ENCODE measurements at places on chromosomes 13 and 19.

DNA sequence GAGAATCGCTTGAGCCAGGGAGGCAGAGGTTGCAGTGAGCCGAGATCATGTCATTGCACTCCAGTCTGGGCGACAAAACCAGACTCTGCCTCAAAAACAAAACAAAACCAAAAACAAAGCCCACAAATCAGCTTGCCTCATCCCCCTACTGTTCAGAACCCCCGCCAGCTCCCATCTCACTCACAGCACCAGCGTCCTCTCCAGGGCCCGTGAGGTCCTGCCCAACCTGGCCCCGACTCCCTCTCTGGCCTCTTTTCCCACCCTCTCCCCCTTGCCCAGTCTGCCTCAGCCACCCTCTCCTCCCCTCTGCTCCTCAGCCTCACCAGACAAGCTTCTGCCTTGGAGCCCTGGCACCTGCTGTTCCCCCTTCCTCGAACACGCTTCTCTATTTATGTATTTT lies 3.8 kb downstream of the SLC8A2 start:
- no peak for DNase-seq

DNA sequence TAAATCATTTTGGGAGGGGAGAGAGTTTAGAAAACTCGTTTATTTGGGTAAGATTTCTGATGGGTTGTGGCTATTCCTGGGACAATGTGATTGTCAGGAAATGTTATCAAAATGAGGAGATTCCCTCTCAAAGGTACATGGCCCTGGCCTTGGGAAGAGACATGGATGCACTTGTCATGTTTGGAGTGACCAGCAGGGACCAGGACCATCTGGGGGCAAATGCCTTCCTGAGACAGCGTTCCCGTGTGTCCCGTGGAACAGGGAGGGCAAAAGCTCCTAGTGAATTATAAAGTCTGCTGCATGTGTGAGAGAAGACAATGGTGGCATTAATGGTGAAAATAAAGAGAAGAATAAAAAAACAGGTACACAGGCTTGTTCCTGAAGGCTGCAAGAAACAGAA lies 317.3 kb downstream of the ZNF536 start:
- DNase-seq: no peak

DNA sequence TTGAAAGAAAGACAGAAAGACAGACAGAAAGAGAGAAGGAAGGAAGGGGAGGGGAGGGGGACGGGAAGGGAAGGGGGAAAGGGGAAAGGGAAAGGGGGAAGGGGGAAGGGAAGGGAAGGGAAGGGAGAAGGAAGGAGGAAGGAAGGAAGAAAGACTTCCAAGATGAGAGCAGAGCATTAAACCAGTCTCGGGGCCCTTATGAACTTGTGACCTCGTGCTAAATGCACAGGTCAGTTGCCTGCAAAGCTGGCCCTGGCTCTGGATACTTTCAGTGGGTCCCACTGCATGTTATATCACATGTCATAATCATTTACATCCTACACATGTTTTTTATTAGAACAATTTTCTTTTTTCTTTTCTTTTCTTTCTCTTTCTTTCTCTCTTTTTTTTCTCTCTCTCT lies 24.2 kb upstream of the ABCC4 start:
- DNase-seq: no peak

DNA sequence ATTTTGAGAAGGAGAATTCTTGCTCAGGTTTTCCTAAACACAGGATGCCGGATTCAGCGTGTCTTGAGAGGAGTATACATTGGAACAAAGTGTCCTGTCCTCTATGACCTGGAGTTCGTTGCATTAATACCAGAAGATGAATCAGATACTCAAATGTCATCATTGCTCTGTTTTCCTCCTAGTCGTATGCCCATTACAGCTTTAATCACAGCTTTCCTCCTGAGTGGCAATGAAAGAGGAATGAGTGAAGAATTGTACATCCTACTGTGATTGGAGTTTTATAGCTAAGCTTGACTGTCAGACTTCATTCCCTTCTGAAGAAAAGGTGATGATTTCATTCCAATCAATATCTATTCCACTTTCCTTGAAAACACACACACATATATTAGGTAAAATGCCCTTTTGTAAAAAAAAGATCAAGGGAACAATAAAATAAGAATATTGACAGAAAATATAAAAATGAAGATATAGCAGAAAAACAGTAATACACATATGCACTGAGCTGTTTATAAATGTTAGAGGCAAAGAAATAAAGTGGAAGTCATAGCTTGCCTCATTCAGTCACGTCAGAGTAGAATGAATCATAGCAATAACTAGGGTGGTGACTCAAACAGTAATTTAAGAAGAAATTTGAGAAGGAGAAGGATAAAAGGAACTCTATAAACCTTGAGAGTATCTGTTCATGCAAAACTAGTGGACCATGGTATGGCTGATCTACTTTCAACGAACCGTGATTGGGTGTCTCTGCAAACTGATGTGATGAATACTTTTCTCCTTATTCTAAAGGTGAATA lies 501.5 kb downstream of the SUCLA2 start:
- peak; percentile 27 for DNase-seq

DNA sequence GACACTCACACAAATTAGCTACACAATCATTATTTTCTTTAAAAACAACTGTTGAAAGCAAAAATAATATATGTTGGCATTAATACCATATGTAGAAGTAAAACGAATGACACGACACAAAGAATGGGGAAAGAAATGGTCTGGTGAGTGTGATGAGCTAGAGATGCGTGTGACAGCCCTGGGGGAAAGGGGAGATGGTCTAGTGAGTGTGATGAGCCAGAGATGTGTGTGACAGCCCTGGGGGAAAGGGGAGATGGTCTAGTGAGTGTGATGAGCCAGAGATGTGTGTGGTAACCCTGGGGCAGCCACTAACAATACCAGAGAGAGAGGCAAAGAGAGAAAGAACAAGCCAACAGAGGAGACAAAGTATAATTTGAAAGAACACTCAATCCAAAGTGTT lies 22.3 kb upstream of the LAMP1 start:
- DNase-seq: no peak

DNA sequence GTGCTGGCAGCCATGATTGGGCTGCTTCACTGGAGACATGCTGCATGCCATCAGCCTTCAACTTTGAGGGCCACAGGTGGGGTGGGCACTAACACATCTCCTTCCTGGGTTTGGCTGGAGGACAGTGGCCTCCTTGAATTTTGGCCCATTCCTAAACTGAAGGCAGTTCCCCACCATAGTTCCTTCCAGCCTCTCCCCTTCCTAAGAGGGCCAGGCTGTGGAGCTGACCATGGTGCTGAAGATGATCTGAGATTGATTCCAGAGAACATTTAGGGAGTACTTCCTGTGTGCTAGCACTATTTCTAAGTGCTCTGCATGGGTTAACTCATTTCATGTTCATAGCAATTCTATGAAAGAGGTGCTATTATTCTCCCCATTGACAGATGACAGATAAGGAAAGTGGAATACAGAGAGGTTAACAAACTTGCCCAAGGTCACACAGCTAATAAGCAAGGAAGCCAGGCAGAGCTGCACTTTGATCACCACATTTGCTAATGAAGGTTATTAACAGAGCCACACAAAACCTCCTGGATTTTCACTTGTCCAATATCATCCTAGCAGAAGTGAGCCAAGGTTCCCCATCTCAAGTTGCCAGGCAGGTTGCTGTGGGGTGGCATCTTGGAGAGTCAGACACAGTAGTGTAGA lies 175.3 kb downstream of the ZIC5 start:
- DNase-seq: no peak

All from retinal pigment epithelial cell (primary cell).